Central memory CD4-positive, alpha-beta T cell (primary cell): ENCODE measurements at places on chromosomes 11 and 22.

DNA sequence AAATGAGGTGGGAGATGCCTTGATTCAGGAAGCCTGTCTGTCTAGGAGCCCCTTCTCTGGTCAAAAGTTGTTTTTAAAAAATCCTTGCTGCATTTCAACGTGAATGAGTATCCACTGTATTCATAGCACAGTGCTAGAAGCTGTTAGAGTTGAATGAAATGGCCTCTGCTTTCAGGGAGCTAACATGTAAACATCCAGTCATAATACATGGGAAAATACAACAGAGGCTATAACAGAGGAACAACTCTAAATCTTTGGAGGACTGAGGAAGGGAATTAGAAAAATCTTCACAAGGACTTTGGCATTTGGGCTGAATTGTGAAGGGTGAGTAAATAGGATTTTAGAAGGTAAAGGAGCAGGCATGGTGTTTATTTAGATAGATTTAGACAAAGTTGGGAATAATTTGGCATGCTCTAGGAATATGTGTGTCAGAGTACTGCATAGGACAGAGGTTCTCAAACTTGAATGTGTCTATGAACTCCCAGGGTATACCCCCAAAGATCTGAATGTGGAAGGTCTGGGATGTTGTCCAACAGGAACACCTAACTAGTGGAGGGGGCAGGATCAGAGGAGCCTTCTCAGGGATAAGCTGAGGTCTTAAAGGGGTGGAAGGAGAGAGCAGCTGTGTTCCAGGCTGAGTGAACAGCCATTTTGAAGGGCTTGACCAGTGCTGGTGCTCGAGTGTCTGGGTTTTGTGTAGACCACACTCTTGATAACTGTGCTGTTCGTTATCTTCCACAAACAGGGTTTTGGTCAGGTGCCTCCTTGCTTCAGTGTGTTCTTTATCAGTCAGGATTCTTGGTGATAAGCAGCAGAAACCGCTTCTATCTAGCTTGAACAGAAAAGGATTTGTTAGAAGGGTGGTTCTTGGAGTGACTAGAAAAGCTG lies 12.7 kb downstream of the SREBF2 start:
- DNase-seq: no peak

DNA sequence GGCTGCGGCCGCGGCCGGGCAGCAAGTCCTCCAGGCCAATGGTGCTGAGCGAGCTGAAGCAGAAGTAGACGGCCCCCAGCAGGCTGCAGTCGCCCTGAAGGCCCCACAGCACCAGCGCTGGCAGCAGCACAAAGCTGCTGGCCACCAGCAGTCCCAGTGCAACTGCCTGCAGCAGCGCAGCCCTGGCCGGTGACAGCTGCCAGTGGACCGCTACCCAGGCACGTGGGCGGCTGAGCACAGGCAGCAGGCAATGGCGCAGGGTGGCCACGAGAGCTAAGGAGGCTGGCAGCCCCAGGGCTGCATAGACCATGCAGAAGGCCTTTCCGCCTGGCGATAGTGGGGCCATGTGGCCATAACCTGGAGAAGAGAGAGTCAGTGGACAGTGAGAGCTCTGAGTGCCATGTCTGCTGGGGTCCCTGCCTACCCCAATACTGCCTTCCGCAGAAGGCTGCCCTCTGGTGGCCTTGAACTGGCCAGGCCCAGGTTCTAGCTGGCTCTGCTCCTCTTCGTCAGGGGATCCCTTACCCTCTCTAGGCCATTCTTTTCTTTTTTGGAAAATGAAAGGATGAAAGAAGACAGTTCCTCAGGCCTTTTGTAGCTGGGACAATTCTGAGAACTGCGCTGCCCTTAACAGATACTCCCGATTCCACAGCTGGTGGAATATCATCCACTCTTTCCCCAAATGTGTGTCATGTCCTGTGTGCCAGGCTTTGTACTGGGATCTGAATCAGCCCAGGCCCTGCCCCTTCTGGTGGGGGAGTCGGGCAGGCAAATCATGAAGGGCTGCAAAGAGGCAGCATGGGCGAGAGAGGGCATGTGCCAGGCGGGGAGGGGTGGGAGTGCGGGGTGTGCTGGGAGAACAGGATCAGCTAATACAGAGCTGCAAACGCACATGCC lies 1.8 kb downstream of the KCNK7 start:
- no peak for DNase-seq

GRCh38 chr11:65424205-65425104 lies 1.9 kb downstream of the NEAT1 start:
- peak; percentile 41 for DNase-seq

GRCh38 chr11:46248289-46249102 lies 29.0 kb upstream of the CREB3L1 start:
- no peak for DNase-seq

DNA sequence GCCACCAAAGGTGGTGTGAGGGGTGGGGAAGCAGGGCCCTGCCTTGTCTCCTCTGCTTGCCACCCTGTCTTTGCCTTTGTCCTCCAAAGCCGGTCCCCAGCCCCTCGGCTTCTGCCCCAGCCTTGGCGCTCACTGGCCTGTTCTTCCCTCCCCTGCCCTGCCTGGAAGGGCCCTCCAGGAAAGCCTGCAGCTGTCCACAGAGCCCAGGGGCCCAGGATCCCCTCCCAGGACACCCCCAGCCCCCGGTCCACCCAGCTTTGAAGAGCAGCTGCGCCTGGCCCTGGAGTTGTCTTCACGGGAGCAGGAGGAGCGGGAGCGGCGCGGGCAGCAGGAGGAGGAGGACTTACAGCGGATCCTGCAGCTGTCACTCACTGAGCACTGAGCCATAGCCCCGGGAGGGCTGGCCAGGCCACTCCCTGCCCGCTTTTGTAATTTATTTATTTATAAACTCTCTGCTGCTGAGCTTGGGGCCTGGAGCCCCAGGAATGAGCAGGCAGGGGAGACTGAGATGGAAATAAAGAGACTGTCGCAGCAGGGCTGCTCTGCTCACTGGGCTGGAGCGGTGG lies 1.3 kb upstream of the SSH3 start:
- no peak for DNase-seq

GRCh38 chr11:114447892-114448291 lies 8.6 kb downstream of the REXO2 start:
- no peak for DNase-seq

GRCh38 chr11:8810540-8811301 lies 100.3 kb upstream of the AKIP1 start:
- no peak for DNase-seq

GRCh38 chr22:22770280-22770871 lies 117.2 kb upstream of the IGLL5 start:
- DNase-seq: no peak

DNA sequence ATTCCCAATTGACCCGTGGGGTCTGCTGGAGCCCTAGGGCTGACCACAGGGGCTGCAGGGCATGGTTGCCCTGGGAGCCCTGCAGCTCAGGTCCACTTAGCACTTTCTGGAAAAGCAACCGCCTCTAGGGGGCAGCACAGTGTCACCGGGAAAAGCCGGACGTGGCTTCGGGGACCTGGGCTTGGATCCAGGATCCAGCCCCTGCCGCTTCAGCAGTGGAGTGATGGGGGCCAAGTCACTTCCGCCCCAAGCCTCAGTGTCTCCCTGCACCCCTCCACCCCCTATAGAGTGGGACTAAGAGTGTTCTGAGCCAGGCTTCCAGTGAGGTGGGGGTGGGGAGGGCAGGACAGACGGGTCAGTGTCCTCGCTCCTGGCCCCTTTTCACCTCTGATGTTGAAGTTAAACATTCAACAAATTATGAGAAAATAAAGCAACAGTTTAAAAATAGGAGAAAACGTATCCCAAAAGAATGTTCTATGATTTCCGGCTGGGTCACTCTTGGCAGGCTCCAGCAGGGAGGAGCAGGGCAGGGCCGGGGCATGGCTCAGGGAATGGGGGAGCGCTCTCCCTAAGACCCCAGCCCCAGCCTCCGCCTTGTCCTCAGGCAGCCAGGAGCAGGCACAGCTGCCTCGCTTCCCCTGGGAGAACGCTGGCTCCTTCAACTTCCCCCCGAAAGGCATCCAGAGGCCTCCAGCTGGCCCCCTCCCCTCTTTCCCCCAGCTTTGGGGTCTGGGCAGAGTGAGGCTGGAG lies 96.5 kb upstream of the FGF3 start:
- DNase-seq: no peak

DNA sequence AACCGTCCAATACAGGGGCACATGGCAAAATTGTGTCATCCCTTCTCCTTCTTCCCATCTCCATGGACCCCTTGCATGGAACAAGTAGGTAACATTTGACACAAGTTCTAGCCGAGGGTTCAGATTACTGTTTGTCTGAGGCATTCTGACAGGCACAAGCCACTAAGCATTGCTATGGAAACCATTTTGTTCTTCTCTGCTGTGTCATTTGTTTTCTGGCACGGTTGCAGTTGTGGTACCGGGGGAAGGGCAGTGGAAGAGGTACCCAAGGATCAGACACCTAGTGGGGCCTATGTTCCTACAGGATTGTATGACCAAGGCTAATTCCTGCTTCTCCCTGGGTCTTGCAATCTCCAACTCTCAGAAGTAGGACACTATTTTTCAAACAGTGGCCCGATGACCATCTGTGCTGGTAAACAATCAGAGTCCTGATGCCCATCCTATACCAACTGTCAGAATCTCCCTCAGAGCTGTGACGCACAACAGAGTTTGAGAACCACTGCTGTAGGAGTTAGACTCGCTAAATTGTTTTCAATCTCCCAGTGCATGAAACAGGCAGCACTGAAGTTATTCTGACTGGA lies 69.3 kb downstream of the KCNC1 start:
- no peak for DNase-seq

DNA sequence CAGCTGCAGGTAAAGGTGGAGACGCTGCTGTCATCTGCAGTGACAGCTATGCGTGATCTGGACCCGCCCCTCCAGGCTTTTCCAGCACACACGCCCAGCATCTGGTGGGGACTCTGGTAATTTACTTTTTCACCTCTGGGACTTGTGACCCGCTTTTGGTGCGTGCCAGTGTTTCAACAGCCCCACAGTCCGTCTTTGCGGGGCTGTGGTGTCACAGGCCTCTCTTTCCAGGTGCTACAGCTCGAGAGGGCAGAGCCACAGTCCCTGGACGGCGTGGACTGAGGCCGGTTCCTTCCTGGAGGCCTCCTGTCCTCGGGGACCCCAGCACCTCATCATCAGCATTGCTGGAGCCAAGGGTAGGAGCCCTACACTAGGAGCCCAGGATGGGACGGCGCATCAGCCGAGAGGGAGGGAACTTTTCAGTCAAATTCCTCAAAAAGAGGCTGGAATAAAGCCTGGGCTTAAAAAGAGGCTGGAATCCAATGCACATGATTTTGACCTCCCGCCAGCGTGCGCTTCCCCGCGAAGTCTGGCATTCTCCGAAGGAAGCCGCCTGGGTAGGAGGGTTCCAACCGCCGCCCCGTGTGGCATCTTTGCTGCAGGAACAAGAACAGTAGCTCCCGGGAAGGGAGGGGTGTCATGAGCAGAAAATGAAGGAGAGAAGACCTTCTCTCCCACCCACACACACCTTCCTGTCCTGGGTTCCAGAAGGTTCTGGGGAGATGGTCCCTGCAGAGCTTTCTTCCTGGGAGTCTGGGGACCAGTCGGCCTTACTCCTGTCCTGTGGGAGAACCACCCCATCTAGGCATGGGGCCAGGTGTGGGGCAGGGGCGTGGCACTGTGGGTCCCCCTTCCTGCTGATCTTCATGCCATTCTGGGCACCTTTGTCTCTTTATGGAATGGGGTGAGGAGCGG lies 25.7 kb upstream of the KRTAP5-7 start:
- no peak for DNase-seq
